ENCODE measurements at places on chromosomes 16 and 17.

DNA sequence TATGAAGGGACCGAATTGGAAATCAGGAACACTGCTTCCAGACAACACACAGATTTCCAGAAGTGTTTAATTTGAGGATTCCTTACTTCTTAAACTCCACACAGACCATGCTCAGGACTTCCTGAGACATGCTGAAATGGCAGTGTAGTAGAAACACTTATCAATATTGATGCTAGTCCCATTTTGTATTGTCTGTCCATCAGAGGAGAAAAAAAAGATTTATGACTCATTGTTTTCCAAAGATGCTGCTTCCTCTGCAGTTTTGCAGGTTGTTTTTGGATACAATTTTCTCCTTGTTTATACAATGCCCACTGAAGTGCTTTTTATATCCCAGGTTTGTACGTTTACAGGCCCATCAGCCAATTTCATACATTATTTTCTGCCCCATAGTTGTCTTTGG is 68.3 kb upstream of the TANC2 start:
- no peak for DNase-seq

DNA sequence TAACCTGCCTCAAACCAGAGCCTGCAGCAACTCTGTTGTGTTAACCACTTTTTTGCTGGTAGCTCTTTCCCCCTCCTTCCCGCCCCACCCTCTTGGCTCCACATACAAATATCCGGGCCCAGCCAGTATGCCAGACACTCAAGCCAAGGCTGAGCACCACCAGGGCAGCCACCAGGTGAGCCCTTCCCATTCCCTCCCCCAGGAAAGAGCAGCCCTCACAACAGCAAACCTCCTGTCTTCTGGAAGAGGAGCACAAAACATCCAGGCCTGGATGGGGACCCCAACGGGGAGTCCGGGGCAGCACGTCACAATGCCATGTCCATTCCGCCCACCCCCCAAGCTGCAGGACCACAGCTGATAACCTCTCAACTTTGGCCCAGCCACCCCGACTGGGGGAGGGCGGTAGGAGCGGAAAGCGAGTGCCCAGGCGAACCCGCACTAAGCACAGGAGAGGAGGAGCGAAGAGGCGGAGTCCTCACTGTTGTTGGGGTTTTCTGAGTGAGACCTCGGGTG is 757 bp downstream of the ORMDL3 start:
- DNase-seq = no peak

DNA sequence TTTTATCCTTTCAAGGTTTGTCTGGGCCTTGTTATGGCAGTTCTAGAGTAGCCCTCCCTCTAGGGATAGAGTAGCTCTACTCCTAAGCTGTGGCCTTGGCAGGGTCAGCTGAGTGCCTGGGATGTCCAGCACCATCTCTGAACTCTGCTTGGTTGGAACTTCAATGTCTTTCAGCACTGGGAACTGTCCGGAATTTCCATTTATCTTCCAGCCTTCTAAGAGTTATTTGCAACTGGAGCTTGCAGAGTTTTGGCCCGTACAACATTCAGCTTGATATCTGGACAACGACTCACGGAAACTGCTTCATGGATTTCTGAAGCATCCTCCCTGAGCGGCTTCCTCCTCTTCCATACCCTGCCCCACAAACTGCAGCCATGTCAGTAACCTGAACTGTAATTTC is 22.9 kb downstream of the MMD start:
- DNase-seq = no peak

DNA sequence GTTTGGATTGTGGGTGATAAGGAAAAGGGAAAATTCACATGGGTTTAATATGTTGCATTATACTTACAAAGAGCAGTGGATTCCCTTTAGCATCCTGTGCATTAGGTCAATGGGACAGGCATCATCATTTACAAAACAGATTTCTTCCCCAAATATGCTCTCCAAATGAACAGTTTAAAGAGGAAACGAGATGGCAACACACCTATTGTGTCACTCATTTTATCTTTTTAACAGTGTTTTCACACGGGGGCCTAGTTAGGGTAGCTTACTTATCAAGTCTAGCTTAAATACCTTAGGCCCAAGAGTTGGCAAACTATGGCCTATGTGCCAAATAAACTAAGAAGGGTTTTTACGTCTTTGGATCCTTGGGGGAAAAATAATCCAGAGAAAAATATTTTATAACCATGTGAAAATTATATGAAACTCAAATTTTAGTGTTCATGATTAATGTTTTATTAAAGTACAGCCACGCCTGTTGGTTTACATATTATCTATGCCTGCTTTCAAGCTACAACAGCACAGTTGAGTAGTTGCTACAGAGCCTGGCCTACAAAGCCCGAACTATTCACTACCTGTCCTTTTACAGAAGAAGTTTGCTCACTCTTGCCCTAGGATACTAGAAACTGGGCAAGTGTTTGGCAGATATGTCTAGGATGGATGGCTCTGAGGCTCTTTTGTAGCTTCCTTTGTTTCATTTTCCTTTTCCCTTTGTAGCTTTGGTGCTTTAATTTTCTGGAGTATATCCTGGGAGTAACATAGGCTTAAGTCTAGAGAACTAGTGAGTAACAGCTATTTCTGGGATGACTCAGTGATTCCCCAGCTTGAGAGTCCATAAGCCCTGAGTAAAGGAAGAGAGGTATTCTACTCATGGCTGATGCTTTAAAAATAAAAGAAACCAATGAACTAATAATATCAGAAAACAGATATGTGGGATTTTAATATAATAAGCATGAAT is 12.4 kb downstream of the NUP93 start:
- no peak for DNase-seq

DNA sequence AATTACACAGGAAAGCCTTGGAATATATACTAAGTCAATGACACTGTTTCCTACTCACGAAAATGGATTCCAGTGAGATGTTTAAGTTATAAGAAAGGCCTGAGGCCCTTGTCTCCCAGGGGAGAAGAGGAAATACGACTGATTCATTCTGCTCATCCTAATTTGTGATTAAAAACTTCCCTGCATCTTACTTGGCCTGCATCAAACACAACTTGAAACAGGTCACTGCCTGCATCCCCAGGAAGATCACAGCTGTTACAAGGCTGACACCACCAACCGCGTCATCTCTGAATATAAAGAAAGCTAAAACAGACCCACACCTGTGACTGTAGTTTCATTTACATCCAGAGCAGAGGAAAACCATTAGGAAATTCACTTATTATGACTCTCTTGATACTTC is 121.9 kb downstream of the DNAH3 start:
- no peak for DNase-seq

DNA sequence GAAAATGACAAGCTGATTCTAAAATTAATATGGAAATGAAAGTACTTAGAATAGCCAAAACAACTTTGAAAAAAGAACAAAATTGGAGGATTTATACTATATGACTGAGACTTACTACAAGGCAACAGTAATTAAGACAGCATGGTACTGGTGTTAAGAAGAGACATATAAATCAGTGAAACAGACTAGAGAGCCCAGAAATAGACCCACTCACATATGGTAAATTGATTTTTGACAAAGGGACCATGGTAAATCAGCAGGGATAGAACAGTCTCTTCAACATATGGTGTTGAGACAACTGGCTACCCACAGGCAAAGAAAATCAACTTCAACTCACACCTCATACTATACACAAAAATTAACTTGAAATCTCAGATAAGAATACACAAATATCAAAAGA is 12.9 kb downstream of the CMC2 start:
- no peak for DNase-seq

- DNase-seq = no peak
These were observed 11.5 kb downstream of the FLII start for GRCh38 chr17:18246880-18247612.

DNA sequence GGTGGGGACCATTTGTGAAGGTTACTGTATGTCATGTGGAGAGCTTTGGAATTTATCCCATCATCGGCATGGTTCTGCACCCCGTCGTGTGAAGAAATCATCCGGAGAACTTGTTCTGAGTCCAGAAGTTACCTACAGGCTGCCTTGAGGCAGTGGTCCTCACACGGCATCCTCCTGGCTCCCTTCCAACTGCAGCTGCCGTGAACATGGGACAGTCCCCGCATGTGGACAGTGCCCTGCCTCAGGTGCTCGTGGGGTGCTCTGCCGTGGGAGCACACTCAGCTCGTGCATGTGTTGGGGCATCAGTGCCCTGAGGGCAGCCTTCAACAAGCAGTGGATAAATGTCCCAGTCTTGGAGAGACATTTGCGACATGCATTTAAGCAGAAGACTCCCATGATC is 188.7 kb downstream of the KATNIP start:
- no peak for DNase-seq

GRCh38 chr17:35171834-35172233 is 22.4 kb downstream of the SLC35G3 start:
- DNase-seq = no peak

- peak; percentile 31 for DNase-seq
These were observed 65.5 kb upstream of the HSBP1 start for GRCh38 chr16:83742124-83742899.

DNA sequence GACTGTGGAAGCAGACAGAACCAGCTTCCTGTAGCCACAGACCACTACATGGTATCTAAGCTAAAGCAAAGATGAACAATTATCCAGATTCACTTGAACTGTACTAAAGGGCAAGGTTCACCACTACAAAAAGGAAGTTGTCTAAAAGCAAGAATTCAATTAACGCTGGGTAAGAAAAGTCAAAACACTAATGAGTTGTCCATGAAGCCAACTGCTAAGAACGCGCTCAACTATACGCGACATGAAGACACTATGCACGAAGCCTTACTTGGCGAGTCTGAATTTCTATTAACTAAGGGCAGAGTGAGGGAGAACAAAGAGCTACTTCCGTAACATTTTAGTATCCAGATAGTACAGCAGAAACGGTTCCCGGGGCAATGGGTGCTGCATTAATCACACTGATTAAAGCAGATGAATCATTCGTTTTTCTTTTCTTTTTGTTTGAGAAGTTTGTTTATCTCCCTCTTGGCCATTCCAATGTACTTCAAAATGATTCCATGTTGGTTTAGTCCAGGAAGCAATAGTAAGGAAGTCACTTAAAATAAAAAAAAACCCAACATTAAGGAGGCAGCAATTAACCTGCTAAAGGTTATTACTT is 2.8 kb upstream of the RPS15A start:
- DNase-seq = no peak

Data from anterior cingulate cortex (tissue), 58 donors.